Pancreas (tissue), 10 donors: ENCODE measurements at places on chromosomes 4 and X. TPM values are rescaled to one million over a fixed set of nuclear protein-coding genes. Genes with fewer than 3 reads are reported as not detected.

DNA sequence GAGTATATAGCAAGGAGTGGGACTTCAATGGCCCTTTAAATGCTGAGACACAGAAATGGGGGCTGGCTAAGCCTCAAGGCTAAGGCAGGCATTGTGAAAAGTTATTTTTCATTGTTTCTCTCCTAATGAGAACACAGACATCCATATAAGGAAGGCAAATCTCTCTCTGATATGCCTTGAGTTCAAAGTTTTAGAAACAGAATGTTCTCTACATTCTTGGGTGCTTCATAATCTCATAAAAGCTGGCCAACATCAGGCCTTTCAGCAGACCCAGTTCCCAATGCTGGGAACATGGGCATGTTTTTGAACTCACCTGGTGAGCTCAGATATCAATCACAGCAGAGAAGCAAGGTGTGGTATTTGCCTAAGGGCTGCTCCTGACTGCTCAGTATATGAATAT, 19.4 kb upstream of the RAB40A start:
- DNase-seq = no peak

- no peak for DNase-seq
Measured at GRCh38 chr4:181968371-181968770, 274.8 kb upstream of the TENM3 start.

DNA sequence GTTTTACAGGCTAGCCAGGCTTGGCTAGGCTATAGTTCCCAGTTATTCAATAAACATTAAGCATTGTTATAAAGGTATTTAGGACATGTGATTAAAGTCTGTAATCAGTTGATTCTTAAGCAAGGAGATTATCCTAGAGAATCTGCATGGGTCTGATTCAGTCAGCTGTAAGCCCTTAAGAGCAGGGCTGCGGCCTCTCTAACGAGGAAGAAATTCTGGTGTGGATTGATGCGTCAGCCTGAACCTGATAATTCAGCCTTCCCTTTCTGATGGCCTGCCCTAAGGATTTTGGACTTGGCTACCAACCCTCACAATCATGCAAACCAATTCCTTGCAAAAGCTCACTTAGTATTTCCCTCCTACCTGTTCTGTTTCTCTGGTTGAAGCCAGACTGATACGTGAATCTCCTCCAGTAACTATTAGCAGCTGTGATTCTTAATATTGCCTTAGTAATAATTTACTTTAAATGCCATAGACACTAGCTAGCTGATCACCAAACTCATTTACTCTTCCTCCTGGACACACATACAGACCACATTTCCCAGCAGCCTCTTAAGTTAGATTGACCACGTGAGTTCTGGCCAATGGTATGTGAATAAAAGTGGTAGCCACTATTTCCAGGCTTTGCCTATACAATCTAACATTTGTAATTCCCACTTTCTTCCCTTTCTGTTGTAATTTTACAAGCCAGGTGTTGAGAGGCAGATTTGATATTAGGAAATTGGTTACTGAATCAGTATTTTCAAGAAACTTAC, 678.0 kb upstream of the INTU start:
- DNase-seq = no peak

GRCh38 chrX:136708348-136708747, 60.4 kb downstream of the CD40LG start:
- no peak for DNase-seq

- no peak for DNase-seq
Measured at GRCh38 chr4:87147116-87147515, 73.3 kb downstream of the KLHL8 start.

DNA sequence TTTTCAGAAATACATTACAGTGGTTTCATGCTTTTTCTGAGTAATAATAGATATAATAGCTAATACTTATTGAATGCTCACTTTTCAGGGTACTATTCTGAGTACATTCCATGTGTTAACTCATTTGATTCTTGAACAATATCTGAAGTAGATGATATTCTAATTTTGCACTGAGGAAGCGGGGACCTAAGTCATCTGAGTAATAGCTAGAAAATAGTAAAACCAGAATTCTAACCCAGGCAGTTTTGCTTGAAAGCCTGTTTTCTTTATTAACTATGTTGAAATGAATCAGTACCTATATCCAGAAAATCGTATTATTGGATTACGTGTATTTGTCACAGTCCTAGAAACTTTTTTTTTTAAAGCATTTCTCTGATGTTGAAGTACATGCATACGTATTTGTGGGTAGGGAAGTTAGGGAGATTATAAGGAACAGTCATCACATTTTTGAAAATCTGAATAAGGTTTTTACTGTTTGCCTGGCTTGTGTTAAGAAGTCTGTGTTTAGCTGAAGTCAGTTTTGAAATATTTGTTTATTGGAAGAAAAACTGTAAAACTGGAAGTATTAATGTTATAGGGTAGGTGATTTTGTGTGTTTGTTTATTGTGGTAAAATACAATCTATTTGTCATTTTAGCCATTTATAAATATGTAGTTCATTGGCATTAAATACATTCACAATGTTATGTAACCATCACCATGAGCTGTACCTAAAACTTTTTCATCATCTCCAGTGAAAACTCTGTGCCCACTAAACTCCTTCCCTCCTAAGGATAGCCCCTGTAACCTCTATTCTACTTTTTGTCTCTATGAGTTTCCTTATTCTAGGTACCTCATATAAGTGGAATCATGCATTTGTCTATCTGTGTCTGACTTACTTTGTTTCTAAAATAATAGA, 55.3 kb downstream of the FIP1L1 start:
- no peak for DNase-seq

- no peak for DNase-seq
Measured at GRCh38 chr4:161343569-161343950, 820.2 kb downstream of the FSTL5 start.

DNA sequence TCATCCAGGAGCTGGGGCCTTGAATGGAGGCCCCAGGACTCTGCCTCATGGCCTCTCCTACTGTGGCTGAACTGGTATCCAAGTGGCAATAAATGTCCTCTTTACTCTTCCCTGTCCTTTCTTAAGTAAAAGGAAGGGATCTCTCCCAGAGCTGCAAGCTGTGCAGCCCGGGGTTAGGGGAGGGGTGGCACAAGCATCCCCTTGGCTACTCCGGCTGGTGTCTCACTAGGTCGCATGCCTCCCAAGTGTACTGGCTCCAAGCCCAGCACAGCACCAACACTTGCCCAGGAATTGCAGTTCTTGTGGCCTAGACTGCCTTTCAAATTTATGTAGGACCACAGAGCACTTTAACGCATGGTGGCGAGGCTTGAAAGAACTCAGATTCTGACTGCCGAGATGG, 44.7 kb upstream of the MED14 start:
- no peak for DNase-seq

DNA sequence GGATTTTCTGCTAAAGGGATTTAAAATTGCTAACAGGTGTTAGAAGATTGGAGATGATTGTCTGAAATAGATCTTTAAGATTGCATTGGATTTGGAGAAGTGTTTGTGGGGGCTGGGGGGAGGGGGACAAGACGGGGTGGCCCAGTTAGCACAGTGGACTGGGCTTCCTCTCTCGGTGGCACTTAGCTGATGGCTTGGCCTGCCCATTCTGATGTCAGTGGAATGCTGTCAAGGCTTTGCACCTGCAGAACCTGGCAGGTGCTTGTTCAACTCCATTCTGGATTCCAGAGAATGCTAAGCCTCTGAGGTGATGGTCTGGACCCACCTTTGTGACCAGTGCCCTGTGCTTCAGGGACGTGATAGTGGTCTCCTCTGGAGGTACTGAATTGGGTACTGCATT, 43.7 kb downstream of the ADD1 start:
- no peak for DNase-seq

DNA sequence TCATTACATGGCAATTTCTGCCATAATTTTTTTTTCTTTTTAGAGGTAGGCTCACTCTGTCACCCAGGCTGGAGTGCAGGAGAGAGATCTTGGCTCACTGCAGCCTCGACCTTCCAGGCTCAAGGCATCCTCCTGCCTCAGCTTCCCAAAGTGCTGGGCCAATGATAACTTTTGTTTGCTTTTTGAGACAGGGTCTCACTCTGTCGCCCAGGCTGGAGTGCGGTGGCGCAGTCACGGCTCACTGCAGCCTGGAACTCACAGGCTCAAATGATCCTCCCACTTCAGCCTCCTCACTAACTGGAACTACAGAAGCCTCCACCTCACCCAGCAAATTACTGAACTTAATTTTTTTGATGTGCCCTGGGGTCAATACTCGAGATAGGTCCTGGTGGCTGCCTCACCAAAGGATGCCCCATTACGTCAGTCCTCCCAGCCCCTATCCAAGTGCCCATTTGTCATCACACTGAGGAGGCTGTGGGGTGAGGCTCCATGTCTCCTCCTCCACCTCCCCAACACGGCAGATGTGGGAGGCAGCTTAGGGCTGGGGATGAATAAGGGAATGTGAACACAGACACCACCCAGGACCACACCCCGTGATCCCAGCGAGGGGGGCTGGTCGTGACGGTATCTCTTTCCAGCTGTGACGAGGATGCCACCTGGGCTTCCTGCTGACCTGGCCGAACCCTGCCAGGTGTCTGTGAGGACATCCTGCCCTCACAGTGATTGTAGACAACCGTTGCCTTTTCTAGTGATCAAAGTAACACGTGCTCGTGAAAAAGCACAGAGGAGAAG, 12.4 kb upstream of the NKX1-1 start:
- DNase-seq = peak; percentile 20

GRCh38 chr4:123305736-123306135, 90.9 kb upstream of the SPRY1 start:
- no peak for DNase-seq

DNA sequence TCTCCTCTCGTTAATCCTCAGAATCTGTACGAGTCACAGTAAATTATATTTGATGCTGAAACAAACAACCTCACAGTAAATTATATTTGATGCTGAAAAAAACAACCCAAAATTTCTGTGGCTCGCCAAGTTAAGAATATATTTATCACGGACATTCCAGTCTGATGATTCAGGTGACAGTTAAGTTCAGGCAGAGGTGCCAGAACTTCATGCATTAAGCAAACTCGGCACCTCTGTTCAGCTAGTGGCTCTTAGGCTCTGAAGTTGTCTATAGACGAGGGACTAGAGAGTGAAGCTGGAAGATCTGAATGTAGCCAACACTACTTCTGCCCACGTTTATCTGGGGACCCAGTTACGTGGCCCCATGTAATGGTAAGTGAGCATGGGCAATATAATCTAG, 132.2 kb upstream of the AGA start:
- no peak for DNase-seq

GRCh38 chr4:181650033-181650825, 593.0 kb upstream of the TENM3 start:
- DNase-seq = no peak

GRCh38 chr4:1250921-1251772, 2.2 kb upstream of the CTBP1 start:
- DNase-seq = peak; percentile 72

GRCh38 chr4:124060261-124060918, 652.1 kb downstream of the ANKRD50 start:
- no peak for DNase-seq

GRCh38 chr4:5927747-5928146, 34.9 kb upstream of the CRMP1 start:
- no peak for DNase-seq

DNA sequence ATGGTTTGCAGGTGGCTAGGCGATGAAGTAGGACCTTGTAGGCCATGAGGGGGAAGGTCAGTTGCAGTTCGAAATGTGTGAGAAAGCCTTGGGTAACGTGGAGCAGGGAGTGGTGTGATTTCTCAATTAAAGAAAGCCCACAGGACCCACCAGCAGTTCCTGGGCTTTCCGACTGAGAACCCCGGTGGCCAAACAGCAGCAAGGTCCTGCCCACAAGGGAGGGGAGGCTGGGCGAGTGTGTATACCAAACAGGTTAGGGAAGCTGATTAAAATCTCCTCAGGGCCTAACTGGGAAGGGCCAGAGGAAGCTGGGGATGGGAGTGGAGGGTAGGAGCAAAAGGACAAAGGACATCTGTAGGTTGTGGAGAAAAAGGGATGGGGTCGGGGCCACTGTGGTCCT, 2.4 kb downstream of the ATP6AP1 start:
- DNase-seq = no peak

- DNase-seq = no peak
Measured at GRCh38 chr4:164700471-164700870, 53.5 kb upstream of the SMIM31 start.

DNA sequence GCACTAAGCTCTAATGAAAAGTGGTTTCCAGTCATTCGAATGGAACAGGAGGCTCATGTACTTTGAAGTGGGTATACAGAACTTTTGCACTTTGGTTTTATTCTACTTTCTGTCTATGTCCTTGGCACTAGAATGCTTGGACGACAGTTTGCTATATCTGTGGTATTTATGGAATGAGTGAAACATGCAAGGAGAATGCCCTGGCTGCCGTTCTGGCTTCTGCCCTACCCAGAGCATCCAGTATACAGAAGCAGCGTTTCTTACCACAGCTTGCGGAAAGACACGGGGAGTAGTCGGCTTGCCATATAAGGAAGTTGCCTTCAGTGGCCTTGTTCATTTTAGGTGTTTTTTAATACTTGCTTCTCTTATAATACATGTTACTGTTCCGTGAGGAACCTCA, 98.0 kb downstream of the TBL1X start:
- DNase-seq = no peak

GRCh38 chrX:133384454-133384853, 30.8 kb downstream of the GPC4 start:
- no peak for DNase-seq

GRCh38 chrX:116204932-116205331, 34.4 kb downstream of the AGTR2 start:
- no peak for DNase-seq

GRCh38 chrX:129932821-129933321, 26.9 kb downstream of the UTP14A start:
- peak; percentile 63 for DNase-seq

DNA sequence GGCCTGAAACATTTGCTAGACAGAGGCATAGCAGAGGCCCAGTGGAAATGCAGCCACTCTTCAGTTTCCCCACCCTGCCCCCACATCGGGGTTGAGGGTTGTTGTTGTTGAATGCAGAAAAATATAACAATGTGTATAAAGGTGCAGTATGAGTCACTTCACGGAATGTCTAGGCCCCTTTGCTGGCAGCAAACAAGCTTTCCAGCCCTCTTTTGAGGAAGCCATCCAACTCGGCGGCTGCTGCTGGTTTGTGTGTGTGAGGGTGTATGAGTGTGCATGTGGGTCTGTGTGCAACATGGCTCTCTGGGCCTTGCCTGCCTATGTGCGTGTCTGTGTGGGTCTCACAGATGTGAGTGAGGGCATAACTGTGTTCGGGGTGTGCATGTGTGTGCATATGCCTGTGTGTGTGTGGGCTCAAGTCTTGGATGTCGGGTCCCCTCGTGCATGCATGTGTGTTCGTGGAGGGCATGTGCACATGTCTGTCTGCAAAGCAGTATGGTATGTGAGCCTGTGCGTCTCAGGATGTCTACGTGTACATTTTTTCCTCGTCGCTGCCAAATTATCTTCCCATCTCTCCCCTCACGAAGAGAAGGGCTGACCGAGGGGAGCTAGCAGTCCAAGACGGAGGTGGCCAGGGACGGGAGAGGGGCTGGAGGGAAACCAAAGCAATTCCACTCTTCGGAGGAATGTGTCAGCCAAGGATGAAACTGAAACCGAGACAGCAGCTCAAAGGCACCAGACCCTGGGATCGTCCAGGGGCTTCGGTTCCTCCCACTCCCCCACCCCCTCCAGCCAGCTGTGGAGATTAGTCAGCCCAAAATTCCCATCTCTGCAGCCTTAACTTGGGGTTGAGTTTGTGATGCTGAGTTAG, 8.4 kb upstream of the ELF4 start:
- DNase-seq = no peak

Gene NPNT
- 23.7 TPM for total RNA-seq

Gene TSPAN6
- total RNA-seq = 11.3 TPM

Gene NAP1L5
- 0.94 TPM for total RNA-seq

Gene PDGFC
- 32.9 TPM for total RNA-seq

Gene DOK7
- 7.2 TPM for total RNA-seq

Gene NWD2
- under 0.01 TPM for total RNA-seq

Gene GLUD2
- 1.6 TPM for total RNA-seq

Gene CFP
- total RNA-seq = 0.54 TPM

Gene PF4V1
- not detected for total RNA-seq
